HCEC 1CT (cell line): ENCODE measurements at places on chromosomes 13 and 19.

DNA sequence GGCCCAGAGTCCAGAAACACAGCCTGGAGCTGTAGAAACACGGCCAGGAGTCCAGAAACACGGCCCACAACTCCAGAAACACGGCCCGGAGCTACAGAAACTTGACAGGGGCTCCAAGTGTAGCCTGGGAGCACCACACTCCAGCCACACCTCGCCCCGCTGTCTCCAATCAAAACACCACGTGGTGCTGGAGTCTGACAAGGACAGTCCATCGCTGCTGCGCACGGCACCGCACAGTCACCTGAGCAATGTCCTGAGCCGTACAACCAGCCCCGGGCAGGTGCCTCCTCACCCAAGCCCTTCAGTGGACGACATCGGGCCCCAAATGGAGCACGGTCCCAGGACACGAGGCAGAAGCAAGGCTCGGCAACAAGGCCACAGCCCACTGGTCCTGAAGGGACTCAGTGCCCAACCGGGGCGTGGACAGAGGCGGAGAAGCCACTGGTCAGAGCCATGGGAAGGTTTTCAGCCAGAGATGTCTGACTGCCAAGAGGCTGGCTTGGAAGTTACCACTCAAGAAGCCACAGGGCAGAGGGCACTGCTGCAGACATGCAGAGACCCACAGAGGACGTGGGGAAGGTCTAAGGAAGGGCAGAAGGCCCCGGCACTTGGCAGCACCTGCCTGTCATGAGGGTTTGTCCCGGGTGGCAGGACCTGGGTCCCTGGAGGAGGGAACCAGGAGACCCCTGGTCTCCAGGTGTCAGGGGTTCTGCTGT lies 19.7 kb upstream of the PLPP2 start:
- DNase-seq = no peak

DNA sequence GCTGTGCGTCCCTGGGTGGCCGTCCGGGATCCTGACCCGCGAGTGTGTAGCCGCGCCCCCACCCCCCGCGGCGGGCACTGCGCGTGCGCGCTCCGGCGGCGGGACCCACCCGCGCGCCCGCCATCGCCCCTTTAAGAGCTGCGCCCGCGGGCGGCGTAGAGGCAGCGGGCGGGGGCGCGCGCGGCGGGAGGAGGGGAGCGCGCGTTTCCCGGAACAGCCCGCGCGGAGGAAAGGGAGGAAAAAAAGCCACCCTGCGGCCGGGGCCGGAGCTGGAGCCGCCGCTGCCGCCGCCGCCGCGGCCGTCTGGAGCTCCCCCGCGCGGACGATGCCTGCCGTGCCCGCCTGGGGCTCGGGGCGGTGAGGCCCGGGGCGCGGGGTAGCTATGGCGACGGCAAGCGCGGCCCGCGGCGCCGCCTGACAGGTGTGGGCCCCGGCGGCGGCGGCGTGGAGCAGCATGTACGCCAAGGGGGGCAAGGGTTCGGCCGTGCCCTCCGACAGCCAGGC lies at the start of gene SSBP4:
SSBP4 (plus strand) TSS at position 204 of the 504 bp plus-strand sequence; CDS start at position 455, 251 bp downstream.
- peak; percentile 77 for DNase-seq

DNA sequence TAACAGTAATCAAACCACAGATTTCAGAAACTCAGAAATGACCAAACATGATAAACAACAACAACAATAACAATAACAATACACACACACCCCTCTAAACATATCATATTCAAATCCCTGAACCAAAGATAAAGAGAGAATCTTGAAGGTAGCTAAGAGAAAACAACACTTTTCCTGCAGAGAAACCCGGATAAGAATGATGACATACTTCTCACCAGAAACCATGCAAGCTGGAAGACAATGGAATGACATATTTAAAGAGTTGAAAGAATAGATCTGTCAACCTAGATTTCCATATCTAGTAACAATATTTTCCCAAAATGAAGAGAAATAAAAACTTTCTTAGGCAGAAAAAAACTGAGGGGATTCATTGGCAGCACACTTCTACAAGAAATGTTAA lies 138.1 kb downstream of the LIG4 start:
- DNase-seq = no peak

GRCh38 chr19:12933287-12934072 lies at the start of gene FARSA:
FARSA (minus strand) TSS chr19:12933711; CDS start chr19:12933696, 15 bp downstream.
- DNase-seq = peak; percentile 89

GRCh38 chr19:49691243-49692146 lies 579 bp downstream of the CPT1C start:
- DNase-seq = peak; percentile 17

DNA sequence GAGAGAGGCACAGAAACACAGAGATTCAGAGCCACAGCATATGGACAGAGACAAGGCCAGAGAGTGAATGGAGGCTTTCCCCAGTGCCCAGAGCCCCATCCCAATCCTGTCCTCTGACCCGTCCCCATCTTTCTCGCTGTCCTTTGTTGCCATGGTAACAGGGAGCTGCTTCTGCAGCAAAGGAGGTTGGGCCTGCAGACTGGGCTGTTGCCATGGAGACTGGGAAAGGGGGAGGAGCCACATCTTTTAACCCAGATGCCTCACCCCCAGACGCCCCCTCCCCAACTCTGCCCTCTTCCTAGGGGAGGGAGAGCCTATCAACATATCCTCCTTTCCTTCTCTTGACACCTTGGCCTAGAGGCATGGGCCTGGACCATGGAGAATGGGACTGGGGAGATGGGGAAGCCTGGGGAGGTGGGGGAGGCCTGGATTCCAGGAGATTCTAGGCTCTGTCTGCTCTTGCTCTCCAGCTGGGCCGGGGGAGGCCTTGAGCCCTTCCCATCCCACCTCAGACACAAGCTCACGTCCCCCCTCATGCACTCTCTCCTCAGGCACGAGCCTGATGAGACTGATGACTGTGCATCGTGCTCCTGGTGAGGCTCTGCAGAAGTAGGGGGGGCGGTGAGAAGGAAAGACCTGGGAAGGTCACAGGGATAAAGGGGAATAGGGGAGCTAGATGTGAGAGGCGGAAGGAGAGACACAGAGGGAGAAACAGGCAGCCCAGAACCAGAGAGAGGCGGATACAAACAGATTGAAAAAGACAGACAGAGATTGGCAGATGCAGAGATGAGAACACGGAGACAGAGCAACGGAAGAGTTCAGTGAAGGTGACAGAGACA lies 2.1 kb upstream of the ATP1A3 start:
- no peak for DNase-seq

DNA sequence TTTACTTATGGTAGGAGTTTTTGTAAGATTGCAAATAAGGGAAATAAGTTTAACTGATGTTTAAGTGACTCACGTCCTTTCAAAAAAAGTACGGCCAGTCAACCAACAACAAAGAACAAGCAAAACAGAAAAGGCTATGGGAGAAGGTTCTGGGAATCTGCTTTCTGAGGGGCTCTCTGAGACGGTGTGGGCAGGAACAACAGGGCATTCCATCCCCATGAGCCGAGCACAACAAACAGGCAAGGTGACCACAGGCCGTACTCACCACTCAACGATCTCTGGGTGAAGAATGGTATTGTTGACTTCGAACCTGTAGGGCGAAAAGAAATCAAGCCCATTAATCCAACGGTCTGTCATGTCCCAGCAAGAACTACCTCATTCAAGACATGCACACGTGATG lies 43.8 kb downstream of the PEPD start:
- DNase-seq = no peak

GRCh38 chr13:100434010-100434763 lies 154.4 kb downstream of the GGACT start:
- DNase-seq = peak; percentile 81

DNA sequence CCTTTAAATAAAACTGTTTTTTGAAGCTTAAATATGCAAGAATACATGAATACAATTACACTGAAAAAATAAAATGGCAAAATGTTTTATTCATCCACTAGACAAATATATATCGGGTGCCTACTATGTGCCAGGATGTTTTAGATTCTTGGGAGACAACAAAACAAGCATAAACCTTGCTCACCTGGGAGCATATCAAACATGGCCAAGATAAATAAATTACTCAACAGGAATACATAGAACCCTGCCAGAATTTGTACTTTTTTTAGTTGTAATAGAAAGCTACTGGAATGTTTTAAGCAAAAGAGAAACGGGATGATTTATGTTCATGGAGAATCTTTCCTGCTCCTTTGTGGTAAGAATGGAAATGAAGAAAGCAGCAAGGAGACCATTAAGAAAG lies 2358.5 kb upstream of the PCDH20 start:
- no peak for DNase-seq

- DNase-seq = no peak
These were observed 15.7 kb downstream of the ZNF444 start for GRCh38 chr19:56156768-56157167.

DNA sequence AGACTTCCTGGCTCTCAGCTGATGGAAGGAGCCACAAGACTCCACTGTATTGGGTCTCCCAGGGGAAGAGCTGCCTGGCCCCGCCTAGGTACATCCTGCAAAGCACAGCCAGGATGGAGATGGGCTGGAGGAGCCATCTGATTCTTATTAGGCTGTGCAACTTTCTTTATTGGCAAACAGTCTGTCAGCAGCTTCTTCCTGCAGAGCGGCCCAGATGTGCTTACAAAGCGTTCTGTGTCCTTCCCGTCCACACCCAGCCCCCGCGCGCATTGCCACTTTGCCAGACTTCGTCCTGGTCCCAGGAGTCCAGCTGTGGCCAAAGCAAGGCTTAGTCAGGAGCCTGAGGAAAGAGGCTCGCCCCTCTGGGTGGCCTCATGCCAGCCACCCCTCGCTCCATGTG lies 409.3 kb downstream of the ZNF536 start:
- no peak for DNase-seq

GRCh38 chr13:55553701-55554100 lies 1587.0 kb upstream of the PRR20A start:
- DNase-seq = no peak

DNA sequence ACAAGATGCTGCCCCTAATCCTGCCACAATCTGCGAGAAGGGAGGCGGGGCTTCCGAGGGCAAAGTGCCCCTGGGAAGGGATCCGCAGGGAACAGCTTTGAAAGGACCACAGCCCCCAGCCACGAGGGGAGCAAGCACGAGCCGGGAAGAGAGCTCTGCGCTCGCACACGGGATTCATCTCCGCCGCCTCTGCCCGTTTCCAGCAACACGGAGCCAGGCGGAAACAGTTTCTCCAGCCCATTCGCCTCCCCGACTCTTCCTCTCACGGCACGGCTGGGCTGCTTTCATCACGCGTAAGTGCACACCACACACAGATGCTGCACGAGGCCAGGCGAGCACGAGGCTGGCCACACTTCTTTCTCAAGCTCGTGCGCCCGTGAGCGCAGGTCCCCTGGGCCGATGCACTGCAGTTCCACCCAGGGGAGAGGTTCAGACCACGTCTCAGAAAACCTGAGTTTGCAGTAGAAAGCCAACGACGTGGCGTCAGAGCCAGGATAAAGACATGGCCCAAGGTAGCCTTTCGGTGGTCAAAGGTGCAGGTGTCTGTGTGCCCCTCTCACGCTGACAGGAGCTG lies 33.6 kb downstream of the NAXD start:
- no peak for DNase-seq

GRCh38 chr19:45468159-45468651 lies 409 bp downstream of the FOSB start:
- peak; percentile 13 for DNase-seq

GRCh38 chr13:73714522-73714921 lies 419.7 kb downstream of the KLF12 start:
- DNase-seq = no peak

GRCh38 chr19:5205937-5206750 lies 134.5 kb downstream of the PTPRS start:
- DNase-seq = no peak

GRCh38 chr13:24725379-24725778 lies 38.6 kb upstream of the RNF17 start:
- no peak for DNase-seq

DNA sequence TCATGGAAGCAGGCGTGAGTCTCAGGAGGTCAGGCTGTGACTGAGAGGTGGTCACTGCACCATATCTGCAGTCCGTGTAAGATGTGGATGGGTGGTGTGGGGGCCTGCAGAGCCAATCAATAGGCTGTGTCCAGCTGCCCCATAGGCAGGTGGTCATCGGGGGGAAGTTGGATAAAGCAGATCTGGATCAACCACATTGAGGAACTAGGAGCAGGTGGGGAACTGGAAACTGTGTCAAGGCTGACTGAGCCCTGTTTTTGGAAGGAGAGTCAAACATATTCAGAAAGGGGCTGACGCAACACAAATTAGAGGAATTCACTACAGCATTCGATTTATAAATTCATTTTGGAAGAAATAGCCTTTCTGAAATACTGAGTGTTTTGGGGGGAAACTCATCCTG lies 15.0 kb downstream of the CLEC4M start:
- DNase-seq = no peak
